Hindlimb muscle (tissue), 1 donor: ENCODE measurements at places on chromosomes 3 and 15. TPM values are rescaled to one million over a fixed set of nuclear protein-coding genes. Genes with fewer than 3 reads are reported as not detected.

The RNU5B-1 gene
- not detected for polyA plus RNA-seq

The SLC28A1 gene
- polyA plus RNA-seq = 0.32 TPM

The ERICH6 gene
- 0.23 TPM for polyA plus RNA-seq

The ISLR gene
- 152 TPM for polyA plus RNA-seq

The KLHL6 gene
- 1.6 TPM for polyA plus RNA-seq

The RTP1 gene
- not detected for polyA plus RNA-seq

The SNTN gene
- polyA plus RNA-seq = not detected

The SLC6A11 gene
- 0.06 TPM for polyA plus RNA-seq

The IL17RD gene
- polyA plus RNA-seq = 24.4 TPM
